ENCODE measurements at places on chromosomes 7 and 10.

DNA sequence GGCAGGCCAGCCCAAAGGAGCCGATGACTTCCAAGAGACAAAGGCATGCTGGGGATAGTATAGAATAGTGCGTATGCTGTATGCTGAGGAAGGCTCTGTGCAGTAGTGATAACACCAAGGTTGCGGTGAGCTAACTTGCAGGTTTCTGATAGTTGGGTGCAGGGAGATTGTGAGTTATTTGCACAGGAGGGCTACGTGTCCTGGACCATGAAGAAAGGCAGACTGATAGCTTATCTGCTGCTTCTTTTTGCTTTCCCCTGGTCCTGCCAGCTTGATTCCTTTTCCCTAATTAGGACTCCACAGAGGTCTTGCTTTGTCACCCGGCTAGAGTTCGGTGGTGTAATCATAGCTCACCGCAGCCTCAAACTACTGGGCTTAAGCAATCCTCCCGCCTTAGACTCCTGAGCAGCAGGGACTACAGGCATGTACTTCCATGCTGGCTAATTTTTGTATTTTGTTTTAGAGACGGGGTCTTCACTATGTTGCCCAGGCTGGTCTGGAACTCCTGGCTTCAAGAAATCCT is 43.9 kb upstream of the ARHGAP12 start:
- no peak for DNase-seq

GRCh38 chr7:155705623-155706360 is 61.3 kb downstream of the RBM33 start:
- no peak for DNase-seq

DNA sequence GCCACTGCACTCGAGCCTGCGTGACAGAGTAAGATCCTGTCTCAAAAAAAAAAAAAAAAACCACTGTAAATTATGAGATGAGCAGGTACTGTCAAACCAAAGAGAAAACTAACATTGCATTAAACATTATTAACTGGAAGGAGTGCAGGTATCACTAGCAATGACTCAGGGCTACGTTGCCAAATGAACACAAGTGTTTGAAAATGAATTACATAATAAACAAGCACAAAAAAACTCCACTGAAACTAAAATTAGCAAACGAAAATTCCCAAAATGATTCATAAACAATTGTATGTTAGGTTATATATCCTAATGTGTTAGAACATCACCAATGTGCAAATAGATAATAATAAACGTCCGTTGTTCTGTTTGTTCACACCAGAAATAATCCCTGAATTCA is 42.8 kb downstream of the NSUN6 start:
- DNase-seq = no peak

DNA sequence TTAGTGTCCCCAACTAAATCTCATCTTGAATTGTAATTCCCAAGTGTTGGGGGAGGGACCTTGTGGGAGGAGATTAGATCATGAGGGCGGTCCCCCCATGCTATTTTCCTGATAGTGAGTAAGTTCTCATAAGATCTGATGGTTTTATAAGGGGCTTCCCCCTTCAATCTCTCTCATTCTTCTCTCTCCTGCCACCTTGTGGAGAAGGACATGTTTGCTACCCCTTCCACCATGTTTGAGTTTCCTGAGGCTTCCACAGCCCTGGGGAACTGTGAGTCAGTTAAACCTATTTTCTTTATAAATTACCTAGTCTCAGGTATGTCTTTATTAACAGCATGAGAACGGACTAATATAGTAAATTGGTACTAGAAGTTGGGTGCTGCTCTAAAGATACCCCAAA is 365.6 kb downstream of the ANKRD7 start:
- peak; percentile 27 for DNase-seq

GRCh38 chr10:100685331-100685730 is 60.1 kb upstream of the PAX2 start:
- no peak for DNase-seq

- no peak for DNase-seq
Measured at GRCh38 chr7:16344927-16345326, 76.4 kb downstream of the CRPPA start.

GRCh38 chr7:107816011-107816566 is 13.1 kb upstream of the SLC26A3 start:
- no peak for DNase-seq

DNA sequence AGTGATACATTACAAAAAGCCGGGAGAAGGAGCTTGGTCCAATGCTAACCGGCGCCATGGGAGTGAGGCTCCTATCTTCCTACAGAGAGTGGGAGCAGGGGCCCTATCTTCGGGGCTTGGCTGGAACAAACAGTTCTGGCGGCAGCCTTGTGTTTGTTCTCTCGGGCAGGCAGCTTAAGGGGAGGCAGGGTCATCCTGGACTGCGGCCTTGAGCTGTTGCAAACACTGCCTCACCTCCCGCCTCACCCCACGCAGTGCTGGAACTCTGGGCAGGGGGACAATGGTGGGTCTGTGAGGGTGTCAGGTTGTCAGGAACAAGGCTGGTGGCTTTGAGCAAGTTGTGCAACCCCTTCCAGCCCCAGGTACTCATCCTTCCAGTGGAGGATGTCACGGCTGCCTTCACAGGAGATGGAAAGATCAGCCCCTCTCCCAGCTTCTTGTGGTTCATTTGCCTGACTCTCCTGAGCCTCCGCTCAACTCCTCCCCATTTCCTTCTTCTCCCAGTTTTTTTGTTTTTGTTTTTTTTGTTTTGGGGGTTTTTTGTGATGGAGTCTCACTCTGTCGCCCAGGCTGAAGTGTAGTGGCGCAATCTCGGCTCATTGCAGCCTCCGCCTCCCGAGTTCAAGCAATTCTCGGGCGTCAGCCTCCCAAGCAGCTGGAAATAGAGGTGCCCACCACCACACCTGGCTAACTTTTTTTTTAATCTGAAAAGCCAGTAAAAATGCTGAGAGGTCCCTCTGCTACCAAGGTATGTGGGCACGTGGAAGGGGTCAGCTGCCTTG is 57.4 kb downstream of the SPOCK2 start:
- no peak for DNase-seq

- no peak for DNase-seq
Measured at GRCh38 chr10:84654671-84655070, 326.3 kb downstream of the CCSER2 start.

DNA sequence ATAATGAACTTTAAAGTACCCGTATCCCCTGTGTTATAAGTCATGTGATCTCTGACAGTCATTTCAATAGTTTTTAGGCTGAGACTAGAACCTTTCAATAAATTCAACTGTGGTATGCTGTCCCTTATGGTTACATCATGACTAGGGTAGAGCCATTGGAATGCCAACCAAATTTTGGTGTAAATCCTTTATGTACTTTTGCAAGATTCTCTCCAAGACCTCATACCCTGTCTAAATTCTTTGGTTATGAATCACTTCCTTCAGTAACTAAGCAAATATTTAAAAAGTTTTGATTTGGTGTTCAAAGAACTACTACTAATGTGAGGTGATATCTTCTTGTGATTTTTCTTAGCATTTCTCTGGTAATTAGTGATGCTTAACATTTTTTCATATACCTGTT is 20.8 kb upstream of the OR6B1 start:
- DNase-seq = no peak

DNA sequence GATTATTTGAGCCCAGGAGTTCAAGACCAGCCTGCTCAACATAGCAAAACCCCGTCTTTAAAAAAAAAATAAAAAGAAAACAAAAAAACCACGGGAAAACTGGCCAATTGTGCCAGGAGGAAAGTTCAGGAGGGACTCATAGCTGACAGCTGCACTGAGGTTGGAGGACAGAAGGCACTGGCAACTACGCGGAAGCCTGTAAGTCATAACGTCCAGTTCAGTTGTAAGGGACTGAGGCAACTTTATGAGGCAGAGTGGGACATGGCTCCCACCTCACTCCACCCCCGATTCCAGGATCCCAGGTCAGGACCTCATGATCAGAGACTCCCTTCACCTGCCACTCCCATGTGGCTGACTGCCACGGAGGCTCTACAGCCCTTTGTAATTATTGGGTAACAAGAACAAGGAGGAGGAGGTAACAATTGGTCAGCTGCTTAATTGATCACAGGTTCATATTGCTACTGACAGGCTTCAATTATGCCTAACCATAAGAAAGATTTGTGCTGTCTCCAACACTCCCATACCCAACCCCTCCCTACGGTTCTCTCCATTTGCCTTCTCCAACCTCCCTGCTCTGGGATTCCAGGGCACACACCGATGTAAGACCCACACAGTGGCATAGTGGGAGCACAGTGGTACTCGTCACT is 1.9 kb upstream of the CCL24 start:
- no peak for DNase-seq

- no peak for DNase-seq
Measured at GRCh38 chr10:1175956-1176565, 119.9 kb downstream of the WDR37 start.

GRCh38 chr10:16436367-16436757 is 448 bp upstream of the PTER start:
- no peak for DNase-seq

- DNase-seq = no peak
Measured at GRCh38 chr7:47335557-47336471, 246.1 kb downstream of the TNS3 start.

DNA sequence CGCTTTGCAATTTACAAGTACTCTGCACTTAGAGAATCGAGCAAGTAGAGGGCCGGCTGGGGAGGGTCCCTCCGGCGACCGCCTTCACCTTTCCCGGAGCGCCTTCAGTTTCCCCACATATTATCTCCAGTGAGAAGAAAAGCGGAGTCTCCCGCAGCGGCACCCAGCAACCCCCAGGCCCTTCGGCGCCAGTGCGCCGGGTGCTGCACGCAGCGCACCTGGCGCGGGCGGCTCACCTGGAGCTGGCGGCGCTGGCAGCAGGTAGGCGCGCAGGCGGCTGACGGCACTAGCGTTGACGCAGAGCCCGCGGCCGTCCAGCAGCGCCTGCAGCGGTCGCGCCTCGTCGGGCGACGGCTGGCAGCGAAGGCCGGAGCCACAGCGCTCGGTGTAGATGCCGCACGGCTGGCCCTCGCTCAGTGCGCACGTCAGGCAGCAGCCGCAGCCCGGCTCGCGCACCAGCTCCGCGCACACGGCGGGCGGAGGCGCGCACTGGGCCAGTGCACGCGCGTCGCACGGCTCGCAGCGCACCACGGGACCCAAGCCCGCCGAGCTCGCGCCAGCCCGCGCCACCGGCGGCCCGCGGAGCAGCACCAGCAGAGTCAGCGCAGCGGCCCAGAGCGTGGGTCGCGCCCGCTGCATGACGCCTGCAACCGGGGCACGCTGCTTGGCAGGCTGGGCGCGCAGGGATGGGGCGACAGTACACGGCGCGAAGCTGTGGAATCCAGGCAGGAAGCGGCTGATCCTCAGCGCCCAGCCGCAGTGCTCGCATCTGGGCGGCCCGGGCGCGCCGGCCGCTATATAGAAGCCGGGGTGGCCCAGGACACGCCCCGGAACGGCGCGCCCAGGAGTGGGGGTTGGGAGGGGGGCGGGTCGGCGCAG is at the start of gene IGFBP3:
Gene IGFBP3 (minus strand): TSS at position 771 of the 879 bp plus-strand sequence. CDS start 132 bp downstream, at position 639.
- peak; percentile 82 for DNase-seq

DNA sequence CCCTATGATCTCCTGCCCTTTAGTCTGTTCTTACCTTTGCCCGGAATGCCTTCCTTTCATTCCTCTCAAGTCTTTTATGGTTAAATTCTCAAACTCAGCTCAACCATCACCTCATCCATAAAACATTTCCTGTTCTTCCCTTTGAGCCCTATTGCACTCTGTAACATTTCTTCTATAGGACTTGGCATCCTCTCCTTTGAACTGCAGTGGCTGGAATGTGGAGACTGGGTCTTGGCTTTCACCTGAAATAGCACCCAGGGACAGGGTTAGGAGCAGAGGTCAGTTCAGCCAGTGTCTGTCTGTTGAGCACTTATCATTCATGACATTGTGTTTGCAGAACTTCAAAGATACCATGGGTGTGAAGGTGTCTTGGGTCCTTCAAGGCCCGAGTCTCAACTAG is 7.2 kb downstream of the NFE2L3 start:
- DNase-seq = no peak

GRCh38 chr10:49609283-49610113 is 612 bp upstream of the SLC18A3 start:
- no peak for DNase-seq

- DNase-seq = peak; percentile 8
Measured at GRCh38 chr10:82211346-82211745, 336.4 kb downstream of the NRG3 start.

- DNase-seq = no peak
Measured at GRCh38 chr10:110304394-110304779, 333 bp downstream of the SMNDC1 start.

- DNase-seq = no peak
Measured at GRCh38 chr7:106421181-106421762, 136.5 kb upstream of the NAMPT start.

GRCh38 chr7:83957333-83957732 is 237.3 kb downstream of the SEMA3A start:
- no peak for DNase-seq

- DNase-seq = no peak
Measured at GRCh38 chr10:78224602-78225001, 190.9 kb downstream of the RPS24 start.

DNA sequence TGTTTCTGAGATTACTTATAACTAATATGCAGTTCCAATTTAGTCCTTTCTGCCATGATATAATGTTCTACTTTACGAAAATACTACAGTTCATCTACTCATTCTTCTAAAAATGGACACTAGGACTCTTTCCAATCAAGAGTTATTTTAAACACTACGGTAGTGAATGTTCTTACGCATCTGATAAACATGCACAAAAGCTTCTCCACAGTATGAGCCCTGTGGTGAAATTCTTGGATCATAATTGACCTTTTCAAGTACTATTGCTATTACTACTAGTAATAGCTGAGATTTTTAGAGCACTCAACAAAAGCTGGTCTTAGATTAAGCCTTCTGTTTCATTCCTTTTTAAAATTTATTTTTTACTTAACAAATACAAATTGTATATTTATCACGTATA is 106.4 kb downstream of the CH25H start:
- DNase-seq = no peak

DNA sequence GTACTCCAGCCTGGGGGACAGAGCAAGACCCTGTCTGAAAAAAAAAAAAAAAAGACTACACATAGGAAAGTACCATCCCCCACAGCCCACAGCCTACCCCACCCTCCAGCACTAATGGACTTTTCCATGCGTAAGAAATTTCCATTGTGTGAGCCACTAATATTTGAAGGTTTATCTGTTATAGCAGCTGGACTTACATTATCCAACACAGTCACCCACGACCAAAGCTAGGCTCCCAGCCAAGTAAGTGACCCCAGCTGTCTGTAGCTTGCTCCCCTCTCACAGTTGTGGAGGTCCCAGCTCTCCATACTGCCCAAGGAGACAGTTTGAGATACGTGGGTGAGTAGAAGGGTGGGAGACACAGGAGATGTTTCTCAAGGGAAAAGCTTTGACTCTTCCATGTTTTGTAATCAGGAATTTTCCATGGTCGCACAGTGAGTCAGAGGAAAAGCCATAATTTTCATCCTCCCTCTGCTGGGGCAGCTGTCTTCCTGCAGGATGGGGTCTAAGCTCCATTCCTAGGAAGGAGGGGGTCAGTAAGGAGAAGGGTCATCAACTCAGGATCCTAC is 57.4 kb downstream of the CAV1 start:
- DNase-seq = no peak
